A549 treated with GW870086 at 1 μM for 4 hours (cell line): ENCODE measurements at places on chromosomes 5 and 9. TPM values are rescaled to one million over a fixed set of nuclear protein-coding genes. Genes with fewer than 3 reads are reported as not detected.

The GABRA1 gene
- not detected in 5 replicates for total RNA-seq

The CACNA1B gene
- total RNA-seq = 0.01 to 0.12 TPM (median 0.05 TPM) in 5 replicates

The ADRB2 gene
- total RNA-seq = 0.47 to 0.89 TPM (median 0.70 TPM) in 5 replicates

The SPATA31A3 gene
- total RNA-seq = not detected in 5 replicates
